NCI-H460 (cell line): ENCODE measurements at places on chromosomes 1 and 21.
A peak's percentile ranks its signal among the peaks of the same experiment; 100 is the strongest.

DNA sequence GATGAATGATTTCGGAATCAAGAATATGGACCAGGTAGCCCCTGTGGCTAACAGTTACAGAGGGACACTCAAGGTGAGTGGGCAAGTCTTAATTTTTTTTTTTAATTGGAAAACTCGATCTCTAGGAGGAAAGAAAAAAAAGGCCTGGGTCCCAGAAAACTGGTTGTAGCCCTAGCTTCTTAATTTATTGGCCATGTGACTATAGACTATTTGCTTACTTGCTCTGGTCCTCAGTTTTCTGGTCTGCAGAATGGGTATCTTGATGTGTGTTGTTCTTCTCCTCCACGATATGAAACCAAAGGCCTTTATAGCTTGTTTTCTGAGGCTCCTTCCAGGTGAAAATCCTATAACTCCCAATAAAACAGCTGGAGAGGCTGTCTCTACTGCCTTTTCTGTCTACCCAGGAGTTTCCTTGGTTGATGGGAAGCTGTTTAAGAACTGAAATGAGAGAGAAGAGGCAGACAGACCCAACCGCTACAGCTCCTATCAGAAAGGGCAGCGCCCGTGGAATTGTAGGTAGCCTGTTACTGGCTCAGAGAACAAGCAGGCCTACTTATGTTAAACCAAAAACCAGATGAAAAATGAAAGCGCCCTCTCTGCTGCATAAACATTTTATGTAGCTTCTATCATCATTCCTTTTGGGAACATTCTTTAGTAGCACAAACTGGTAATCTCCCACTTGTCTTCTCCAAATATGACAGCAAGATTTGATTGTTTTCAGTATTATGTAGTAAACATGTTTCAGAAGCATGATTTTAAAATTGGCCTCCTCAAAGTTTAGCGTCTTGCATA lies 4.5 kb downstream of the ETS2 start:
- no peak for DNase-seq

DNA sequence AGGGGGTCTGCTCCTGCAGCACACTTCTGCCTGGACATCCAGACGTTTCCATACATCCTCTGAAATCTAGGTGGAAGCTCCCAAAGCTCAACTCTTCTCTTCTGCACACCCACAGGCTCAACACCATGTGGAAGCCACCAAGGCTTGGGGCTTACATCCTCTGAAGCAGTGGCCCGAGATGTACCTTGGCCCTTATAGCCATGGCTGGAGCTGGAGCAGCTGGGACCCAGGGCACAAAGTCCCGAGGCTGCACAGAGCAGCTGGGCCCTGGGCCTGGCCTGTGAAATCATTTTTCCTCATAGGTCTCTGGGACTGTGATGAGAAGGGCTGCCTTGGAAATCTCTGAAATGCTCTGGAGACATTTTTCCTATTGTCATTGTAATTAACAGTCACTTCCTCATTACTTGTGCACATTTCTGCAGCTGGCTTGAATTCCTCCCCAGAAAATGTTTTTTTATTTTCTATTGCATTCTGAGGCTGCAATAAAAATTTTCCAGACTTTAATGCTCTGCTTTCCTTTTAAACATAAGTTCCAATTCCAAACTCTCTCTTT lies 645.6 kb downstream of the RWDD3 start:
- DNase-seq = no peak

DNA sequence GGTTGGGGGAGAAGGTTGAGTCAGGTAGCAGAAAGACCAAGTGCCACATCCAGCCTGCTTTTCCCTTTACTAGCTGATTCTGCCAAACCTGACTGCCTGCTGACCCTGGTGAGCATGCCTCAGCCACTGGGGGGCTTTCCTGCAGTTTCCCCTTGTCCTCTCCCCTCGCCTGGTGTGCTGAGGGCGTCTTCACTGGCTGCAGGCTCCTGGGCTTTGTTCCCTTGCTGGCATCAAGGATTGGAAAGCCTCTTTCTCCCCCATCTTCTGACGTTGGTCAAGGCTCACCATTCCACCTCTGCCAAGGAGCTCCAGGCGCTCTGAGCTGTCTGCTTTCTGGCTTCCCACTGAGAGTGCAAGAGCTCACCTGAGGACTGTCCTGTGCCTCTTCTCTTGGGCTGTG lies 28.4 kb downstream of the MAN1C1 start:
- DNase-seq = no peak

DNA sequence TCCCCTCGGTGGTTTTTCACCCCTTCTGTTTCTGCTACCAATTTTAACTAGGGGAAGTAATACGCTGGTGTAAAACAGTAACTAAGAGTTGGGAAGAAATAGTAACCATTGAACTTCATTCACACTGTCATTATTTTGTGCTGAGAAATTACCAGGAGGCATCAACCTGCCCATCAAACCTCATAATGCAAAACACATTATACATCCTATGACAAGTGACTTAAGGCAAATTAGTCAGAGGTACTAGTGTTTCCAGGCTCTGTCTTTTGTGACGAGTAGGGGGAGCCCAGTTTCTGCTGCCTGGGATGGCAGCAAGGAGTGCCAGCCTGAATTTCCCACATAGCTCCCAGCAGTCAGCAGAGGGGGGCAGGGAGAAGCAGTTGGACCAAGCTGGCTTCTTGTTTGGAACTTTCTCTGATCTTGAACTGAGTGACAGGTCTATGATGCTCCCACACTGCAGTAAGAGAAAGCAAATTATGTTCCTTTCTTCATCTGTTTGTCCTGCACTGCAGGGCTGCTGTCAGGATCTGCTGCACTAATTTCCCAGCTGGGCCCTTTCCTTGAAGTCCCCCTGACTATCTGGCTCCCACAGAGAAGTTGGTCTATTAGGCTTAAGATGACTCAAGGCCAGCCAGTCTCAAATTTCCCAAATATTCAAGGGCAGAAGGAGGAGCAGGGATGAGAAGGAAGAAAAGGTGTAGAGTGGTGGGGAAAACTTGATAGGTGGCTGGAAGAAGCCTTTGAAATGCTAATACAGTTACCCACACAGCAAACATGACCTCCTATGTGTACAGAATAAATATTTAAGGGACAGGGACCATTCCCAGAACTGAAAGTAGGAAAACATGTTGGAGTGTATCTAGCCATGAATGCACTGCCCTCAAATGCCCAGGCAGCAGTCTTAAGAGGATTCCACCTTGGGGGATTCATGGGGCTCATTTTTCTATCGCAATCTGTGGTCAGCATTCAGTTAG lies 322.8 kb downstream of the SEC16B start:
- no peak for DNase-seq

DNA sequence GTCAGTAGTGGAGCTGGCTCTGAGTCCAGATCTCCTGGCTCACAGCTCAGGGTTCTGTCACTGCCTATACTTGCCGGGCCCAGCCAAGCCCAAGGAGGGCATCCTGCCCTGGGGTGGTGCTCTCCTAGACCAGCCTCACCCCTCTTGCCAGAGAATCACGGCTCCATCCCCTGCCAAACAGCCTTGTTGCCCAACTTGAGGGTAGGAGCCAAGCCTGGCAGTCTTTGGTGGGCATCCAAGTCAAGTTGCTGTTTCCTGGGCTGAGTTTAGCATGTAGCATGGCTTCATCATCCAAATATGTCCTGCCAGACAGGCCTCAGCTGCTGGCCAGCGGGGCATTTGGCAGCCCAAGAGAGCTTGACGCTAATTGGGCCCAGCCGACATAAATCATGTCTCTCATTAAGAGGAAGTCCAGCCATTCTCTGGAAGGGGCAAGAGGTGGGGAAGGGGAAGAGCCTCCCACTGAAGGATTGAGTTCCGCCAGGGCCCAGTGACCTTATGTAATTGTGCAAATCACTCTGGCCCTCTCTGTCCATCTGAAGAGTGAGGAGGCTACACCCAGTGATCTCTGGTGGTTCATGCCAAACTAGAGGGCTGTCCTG lies 22.6 kb upstream of the TRABD2B start:
- DNase-seq = no peak

DNA sequence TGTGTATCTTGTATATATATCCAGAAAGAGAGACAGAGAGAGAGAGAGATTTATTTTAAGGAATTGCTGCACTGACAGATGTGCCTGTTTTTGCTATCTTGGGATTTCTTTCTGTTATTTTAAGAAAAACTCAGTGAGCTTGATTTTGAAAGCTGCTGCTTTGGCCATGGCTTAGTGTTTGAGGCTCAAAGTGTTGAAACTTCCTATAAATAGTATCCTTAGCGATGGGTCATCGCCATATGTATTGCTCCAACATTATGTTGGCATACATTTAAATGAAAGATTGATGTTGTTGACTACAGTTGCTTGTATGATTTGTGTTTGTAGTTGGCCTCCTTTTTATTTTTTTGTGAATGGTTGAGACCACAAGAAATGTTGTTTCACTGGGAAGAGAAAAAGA lies 29.0 kb upstream of the NTPCR start:
- DNase-seq = no peak

DNA sequence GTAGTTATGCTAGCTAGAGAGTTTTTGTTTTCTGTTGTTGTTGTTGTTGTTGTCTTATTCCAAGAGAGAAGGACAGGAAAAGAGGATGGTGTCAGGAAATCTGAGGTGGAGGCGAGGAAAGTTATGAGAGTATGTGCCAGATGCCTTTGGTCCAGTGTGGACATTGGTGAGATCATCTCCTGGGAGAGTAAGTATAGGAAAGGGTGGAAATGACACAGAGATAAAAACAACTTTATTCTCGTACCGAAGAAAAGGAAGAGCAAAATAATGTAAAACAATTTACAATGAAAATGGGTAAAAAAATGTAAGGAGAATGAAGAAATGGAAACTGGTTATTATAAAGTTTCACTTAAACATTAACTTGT lies 97.4 kb upstream of the ADGRL2 start:
- peak; percentile 26 for DNase-seq

DNA sequence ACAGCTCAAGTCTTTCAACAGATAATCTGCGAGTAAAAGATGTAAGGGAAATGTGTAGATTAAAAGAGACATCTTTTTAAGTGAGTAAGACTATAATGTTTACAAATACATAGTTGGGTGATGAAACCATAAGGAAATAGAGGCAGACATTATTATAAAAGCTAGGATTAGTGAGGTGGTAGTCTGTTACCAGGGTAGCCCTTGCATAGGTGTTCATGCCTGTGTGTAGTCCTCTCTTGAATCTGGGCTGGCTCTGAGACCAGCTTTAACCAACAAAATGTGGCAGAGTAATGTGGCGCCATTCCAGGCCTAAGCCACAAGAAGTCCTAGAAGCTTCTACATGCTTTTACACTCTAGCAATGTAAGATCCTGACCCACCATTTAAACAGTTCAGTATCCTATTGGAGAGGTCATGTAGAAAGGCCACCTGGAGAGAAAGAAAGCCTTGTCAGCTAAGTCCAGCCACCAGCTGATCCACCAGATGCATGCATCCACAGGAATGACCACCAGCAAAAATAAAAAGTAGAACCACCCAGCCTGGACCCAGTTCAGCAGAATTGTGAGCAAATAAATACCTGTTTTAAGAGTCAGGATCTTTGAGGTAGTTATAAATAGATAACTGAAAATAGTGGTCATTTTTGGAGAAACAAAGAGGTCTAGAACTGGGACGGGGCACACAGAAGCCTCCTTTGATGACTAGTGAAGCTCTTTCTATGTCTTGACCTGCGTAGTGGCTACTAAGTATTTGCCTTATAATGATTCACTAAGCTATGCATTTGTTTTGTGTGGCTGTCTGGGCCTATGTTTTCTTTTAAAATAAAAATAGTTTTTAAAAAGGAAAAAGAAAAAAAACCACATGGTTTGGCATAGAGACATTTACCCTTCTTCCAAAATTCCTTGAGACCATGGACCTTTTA lies 8.1 kb downstream of the NIBAN1 start:
- DNase-seq = no peak

- DNase-seq = no peak
These were observed 162.8 kb downstream of the PDE4B start for GRCh38 chr1:65955503-65955902.

DNA sequence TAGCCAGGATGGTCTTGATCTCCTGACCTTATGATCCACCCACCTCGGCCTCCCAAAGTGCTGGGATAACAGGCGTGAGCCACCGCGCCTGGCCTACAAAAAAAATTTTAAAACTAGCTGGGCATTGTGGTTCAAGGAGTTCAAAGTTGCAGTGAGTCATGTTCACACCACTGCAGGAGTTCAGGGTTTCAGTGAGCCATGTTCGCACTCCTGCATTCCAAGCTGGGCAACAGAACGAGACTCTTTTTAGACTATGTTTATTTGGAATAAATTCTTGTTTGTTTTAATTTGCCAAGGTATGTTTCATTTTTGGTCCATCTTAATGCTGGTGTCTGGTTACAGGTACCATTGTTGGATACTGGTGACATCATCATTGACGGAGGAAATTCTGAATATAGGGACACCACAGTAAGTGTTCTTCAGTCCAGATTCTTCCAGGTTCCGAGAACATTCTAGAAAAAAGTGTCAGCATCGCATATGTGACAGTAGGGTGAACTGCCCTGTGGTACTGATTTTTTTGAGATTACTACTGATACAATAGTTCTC lies 3.9 kb downstream of the PGD start:
- DNase-seq = no peak
